ENCODE measurements at places on chromosomes 16 and 17.

- DNase-seq: no peak
These were observed at the start of gene DNAI2 for GRCh38 chr17:74274060-74274708. DNAI2 (plus strand) TSS chr17:74274234; CDS start chr17:74281818, 7,584 bp downstream.

GRCh38 chr16:86044241-86044671 is 145.3 kb downstream of the IRF8 start:
- DNase-seq: peak; percentile 40

- no peak for DNase-seq
These were observed 44.2 kb downstream of the CMIP start for GRCh38 chr16:81488687-81489411.

DNA sequence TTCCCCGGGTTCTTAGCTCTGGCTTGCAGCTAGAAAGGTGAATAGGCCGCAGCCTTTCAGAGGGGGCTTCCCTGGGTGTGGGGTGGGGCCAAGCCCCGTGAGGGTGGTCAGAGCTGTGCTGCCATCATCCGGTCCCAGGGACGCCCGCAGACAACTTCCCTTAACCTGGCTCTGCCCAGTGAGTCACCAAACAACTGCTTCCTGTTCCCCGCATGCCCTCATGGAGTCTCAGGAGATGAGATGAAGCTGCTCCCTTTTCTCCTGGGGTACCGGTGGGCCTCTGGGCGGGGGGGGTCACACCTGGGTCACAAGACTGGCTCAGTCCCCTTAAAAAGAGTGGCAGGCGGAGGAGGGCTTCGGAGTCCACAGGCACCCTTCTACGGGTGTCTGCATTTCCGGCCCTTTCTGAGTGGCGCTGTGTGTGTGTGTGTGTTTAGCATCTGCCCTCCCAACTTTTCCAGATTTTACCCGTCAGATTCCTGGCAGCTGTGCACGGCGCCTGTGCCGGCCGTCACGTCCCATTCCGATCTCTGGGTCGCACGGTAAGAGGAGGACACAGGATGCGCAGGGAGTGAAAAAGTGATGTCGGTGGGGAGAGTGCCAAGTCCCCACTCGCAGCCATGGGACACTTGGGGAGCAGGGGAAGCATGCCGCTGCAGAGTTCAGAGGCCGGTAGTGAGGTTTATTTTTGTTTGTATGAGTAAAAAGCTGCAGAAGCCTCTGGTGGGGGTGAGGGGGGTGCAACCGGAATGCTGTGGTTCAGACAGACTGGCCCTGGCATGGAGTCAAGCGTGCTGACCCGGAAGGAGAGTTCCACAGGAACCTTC is 16.8 kb downstream of the HIC1 start:
- no peak for DNase-seq

DNA sequence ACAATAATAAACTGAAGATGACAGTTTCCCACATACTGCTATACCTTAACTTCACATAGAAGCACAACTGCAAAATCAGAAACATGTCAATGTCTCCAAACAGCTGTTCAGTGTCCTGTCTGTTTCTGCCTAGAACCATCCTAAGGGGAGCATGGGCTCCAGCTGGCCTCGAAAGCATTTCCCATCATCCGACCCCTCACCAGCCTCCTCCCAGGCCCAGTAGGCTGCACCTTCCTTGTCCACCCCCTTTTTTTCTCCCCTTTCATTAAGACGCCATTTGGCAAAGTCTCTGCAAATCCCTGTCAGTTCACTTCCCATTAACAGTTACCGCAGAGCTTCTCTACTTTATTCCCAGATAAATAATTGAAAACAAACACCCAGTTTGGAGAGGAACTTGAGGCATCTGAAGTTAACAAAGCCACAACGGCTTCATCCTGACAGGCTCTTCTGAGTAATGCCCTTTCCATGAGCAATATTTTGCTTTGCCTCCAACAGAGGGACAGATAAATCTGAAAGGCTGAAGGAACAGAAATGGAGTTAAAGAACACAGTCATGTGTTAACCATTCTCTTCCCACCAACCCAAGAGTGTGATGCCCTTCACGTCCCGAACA is 65.3 kb downstream of the SLC39A11 start:
- no peak for DNase-seq

DNA sequence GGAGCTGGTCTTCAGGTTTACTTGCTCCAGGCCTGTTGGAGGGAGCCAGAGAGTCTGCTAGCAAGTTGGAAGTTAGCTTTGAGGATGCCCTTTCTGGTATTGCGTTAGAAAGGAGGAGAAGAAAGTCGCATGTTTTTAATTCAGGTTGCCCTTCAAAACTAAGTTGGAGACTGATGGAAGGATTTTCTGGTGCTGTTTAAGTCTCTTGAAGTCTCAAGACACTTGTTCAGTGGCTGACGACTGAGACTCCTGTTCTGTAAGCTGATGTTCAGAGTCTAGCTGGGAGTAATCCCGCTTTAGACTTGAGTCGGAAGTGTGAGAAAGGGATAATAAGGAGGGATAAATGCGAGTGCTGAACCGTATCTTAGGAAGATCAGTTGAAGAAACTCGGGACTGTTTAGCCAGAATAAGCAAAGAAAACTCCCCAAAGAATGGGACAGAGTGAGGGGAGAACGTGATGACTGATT is 740 bp downstream of the AATF start:
- no peak for DNase-seq

DNA sequence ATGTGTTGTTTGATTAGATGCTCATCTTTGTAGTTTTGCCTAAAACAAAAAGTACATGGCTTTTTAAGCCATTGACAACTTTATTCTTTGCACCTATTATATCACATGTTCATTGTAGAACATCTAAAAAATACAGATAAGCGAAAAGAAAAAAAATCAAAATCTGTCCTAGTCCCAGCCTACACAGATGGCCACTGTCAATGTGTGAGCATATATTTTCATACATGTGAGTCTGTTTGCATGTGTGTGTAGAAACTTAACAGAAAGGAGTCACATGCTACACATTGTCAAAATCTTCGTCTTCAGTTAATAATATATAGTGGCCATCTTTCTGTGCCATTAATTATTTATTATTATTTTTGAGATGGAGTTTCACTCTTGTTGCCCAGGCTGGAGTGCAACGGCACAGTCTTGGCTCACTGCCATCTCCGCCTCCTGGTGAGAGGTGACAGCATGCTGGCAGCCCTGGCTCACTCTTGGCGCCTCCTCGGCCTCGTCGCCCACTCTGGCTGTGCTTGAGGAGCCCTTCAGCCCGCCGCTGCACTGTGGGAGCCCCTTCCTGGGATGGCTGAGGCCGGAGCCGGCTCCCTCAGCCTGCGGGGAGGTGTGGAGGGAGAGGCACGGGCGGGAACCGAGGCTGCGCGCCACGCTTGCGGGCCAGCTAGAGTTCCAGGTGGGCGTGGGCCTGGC is 68.5 kb upstream of the AMZ2 start:
- DNase-seq: no peak

DNA sequence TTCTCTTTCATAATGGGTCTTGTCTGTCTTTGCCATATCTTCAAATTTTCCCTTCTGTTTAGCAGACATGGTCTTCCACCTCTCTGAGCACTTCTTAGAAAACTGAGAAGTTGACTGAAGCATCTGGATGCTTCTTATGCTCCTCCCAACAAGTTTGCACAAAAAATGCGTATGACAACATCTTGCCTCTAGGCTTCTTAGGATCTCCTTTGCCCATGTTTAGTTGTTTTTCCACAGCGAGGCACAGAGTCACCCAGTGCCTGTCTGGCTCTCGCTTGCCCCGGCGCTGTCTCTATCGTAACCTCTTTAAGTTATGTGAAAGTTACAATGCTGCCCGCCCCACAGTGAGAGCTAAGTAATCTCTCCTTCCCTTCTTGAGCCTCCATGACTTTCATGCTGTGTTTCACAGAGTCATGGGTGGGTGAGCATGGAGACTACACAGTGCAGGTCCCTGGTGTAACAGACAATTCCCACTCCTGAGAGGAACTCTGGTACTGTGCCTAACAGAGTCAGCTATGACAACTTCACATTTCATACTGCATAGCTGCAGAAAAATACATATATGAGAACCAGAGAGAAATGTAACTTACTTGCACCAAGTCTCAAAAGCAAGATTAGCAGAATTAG is 195.4 kb downstream of the AATF start:
- no peak for DNase-seq

- DNase-seq: no peak
These were observed 23.1 kb downstream of the ABCA3 start for GRCh38 chr16:2317231-2318020.

DNA sequence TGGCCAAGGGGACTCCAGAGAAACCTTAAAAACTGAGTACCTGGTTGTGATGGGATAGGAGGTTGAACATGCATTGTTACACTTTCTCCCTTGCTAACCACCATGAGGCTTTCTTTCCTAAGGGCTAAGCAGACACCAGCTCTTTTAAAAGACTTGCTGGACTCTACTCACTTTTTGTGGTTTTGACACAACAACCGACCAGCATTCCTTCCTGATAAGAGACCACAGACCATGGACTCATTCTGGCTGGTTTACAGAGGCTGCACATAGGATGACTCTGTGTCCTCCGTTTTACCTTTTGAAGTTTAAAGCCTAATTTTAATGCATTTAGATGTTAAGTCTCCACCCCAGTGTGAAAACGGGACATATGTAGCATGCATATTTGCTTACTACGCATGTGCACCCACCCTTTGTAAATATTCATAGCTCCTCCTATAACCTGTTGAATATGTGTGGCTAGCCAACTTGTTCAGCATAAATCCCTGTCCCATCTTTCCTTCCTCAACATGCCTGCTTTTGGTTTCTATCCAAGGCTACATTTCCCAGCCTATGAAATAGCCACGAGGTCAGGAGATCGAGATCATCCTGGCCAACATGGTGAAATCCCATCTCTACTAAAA is 475.9 kb downstream of the GRIN2A start:
- no peak for DNase-seq

- no peak for DNase-seq
These were observed 148.3 kb upstream of the CACNG5 start for GRCh38 chr17:66686601-66687000.

GRCh38 chr16:73076324-73076810 is 28.4 kb upstream of the ZFHX3 start:
- DNase-seq: no peak

- no peak for DNase-seq
These were observed 29.7 kb upstream of the OR1A2 start for GRCh38 chr17:3167574-3167973.

DNA sequence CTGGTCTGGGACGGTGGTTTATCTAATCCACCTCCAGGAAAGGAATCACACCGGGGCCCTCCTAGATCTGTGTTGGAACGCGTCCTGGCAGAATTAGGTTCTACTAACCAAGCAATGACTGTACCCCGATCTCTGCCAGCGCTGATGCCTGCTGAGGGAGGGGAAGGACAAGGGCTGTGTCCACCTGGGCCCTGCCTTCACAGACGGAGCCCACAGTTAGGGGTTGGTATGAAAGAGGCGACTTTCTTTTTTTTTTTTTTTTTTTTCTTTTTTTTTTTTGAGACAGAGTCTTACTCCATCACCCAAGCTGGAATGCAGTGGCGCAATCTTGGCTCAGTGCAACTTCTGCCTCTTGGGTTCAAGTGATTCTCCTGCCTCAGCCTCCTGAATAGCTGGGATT is 9.9 kb upstream of the KRT19 start:
- DNase-seq: no peak

DNA sequence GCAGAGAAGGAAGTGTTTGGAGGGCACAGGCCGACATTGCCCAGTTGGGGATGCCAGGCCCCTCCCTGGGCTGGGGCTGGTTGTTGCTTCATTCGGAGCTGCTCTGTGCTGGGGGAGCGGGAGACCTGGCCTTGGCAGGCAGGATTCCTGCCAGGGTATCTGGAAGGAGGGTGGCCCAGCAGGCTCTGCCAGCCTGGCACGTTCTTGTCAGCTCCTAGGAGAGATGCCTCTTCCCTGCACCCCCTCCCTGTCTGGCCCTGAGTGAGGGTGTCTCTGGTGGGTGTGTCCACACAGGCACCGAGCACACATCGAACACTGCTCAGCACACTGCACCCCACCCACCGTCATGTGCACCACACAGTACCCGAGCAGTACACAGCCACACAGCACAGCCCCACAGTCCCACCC is 35.2 kb downstream of the ARHGAP23 start:
- no peak for DNase-seq

DNA sequence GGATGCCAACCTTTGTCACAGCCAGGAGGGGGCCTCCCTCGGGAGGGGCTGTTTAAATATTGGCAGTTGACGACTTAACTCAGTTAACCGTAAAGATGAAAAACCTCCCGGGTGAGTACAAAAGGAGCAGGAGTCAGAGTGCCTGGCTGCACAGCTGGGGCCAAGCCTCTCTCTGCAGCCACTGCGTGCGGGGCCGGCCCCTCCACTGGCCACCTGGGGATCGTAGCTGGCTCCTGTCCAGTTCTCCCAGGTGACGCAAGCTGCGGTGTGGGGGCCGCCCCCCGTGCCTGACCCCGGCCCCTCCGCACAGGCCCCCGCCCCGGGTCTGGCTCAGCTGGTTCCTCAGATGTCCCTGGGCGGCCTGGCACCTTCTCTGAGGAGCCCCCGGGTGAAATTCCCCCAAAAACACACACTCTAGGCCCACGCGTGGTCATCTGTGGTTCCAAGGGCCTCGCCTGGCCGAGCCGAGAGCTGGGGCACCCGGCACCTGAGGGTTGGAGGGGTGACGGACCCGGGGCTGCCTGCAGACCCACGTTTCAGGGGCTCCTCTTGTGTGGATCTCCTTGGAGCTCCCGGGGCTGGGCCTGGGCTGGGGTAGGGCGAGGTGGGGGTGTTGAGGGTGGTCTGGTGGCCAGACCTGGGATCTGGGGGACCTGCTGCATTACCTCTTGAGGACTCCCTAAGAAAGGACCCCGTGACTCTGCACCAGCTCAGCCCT is 7.4 kb upstream of the CACNA1H start:
- DNase-seq: no peak

DNA sequence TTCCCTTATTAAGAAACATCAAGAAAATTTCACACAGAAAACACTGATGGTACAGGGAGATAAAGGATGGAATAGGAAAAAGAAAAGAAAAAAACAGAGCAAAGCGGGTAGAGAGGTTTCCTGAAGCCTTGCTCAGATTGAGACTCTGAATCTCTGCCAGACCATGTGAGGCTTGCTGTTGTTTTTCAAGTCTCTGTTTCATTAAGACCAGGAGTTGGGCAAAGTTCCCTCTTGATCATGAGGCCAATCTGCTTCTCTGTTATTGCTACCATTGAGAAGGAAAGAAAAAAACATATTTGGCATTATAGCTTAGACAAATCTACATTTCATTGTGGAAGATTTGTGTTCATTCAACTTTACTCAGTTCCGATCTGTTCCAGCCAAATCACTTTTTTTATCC is 201.6 kb upstream of the SOX9 start:
- DNase-seq: no peak

DNA sequence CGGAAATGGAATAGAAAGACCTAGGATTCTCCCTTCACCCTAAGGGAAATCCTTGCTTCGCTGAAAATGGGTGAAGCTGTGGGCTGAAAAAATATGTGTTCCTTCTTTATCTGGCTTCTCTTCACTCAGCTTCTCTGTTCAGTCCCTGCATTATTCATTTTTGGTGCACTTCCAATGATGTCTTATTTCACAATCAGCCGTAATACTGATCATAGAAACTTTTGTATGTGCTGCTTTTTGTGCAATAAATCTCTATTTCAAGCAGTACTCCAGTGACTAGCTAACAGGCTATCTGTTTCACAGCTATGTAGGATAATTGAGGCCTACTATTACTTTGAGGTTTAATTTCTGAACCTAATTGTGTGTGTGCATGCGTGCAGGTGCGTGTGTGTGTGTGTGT is 144.6 kb downstream of the FOXL1 start:
- DNase-seq: no peak
